ENCODE measurements at places on chromosomes 12 and 14.

- no peak for DNase-seq
Observed at GRCh38 chr14:39984323-39984722, 552.1 kb upstream of the FBXO33 start.

DNA sequence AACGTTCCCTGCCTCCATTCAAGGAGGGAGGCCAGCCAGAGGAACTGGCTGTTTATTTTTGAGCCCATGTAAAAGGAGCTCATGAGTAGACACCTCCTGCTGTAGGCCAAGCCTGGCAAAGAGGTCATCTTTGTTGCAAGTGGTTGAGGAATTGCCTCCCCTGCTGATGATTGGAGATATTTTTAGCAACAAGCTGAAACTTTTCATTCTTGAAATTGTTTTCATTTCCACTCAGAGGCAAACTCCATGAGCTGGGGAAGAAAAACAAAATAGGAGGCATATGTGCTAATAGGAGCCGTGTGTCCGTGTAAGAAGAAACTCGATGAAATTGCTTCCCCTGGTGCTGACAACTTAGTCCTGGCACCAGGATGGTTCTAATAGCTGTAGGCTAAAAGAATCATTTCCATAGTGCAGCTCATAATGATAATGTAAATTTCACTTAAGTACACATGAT is 440.1 kb upstream of the FAR2 start:
- DNase-seq, result no peak

DNA sequence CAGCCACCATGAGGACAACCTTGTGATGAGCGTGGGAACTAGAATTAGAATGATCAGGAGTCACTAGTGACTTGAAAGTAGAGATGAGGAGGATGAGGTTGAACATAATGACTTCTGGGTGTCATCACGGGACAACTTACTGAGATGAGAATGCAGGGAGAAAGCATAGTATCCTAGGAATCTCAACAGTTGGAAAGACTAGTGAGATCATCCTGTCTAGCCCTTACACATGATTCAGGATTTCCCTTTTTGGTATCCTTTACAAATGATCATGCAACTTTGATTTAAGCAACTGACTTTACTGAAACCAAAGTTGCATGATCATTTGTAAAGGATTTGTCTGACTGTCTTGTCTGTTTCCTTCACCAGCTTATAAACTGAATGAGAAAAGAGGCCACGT is 51.8 kb upstream of the HIF1A start:
- DNase-seq, result no peak

GRCh38 chr14:103386713-103387329 is 1.6 kb downstream of the MARK3 start:
- no peak for DNase-seq

DNA sequence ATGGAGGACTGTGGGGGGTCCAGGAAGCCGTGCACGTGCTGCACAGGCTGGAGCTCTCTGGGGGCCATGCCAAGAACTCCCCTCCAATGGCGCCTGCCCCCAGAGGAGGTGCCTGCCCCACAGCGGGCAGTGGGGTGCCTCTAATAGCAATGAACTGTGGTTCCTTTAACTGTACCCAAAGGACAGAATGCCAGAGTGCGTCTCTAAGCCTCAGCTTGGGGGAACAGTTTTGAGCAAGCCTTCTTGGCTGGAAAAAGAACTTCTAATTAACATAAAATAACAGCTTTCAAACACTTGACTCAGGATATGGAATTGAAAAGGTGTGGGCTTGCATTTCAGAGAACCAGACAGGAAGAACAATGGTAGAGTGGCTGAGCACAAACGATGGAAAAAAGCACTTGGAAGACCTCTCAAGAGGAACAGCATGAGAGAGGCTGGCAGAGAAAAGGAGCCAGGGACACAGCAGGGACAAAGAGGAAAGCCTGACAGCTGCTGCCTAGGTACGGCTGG is 195.6 kb downstream of the TTC7B start:
- DNase-seq, result no peak

- DNase-seq, result no peak
Observed at GRCh38 chr12:87793131-87793530, 236.1 kb downstream of the C12orf50 start.

DNA sequence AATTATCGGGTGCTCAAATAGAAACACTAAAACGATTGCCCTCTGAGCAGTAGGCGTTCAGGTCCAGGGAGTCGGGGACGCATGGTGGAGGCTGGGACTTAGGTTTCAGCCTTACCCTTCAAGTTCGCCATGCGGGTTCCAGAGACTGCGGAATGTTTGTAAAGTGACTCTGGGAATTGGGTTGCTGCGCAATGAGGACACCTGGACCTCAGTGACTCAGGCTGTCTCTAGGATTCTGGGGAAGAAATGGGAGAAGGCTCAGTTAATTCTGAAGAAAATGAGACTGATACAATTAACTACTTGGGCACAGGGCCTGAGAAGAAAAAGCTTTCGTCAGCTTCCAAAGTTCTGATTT is 1.1 kb downstream of the LGALS3 start:
- DNase-seq, result no peak

DNA sequence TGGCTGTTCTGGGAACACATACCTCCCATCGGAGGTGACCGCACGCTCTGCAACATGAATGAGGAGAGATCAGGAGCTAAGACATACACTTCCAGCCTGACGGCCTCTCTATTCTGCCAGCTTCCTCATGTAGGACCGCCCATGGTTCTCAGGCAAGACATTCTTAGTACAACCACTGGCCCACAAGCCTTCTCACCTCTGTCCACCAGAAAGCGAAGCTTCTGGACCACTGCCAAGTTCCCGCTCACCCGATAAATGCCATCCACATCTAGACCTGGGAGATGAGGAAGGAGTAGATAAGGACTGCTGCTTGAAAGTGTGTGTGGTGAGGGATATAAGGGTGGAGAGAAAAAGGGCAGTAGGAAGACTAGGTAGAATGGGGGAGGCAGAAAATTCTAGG is 5.2 kb downstream of the ARHGAP9 start:
- no peak for DNase-seq

DNA sequence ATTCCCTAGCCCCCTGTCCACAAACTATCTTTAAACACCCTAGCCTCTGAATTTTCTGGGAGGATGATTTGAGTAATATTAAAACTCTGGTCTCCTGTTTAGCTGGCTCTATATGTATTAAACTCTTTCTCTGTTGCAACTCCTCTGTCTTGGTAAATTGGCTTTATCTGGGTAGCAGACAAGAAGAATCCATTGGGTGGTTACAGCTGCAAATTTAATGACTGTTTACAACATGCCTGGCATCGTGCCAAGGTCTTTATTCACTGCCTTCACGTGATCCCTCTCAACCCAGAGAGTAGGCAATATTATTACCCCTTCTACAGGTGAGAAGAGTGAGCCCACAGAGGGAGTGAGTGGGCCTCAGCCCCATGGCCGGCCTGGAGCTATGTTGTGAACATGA is 77.8 kb upstream of the MYL2 start:
- DNase-seq, result no peak

DNA sequence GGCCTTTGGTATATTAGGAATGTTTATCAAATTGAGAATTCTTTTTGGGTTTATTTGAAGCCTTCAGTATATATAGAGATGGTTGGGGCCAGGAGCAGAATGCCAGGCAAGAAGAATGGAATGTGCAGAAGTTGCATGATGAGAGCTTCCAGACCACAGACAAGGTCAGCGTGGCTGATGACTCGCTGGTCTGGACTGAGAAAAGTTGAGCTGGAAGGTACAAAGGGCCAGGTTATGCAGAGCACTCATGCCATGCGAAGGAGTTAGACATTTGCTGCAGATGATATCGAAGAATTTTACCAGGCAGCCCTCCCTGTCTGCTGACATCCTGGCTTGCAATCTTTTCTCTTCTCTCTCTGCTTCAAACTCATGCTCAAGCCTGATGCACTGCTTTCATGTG is 196.2 kb upstream of the ARHGAP5 start:
- no peak for DNase-seq

DNA sequence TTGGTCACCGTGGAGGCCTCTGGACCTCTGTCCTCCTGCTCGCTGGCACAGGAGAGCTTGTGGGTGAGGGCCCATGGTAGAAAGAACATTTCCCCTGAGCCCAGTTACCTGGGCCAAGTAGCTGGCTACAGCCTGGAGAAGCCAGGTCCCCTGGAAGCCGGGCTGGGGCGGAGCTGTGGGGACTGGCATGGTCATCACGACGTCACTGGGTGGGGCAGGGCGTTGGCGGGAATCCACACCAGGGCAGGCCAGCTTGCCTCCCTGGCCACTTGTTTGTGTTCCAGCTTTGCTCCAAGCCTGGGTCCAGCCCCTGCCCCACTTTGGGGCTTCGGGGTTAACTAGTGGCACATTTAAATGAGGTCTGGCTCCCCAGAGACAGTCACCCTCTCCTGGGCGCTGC is 35.0 kb upstream of the SLC24A4 start:
- no peak for DNase-seq

DNA sequence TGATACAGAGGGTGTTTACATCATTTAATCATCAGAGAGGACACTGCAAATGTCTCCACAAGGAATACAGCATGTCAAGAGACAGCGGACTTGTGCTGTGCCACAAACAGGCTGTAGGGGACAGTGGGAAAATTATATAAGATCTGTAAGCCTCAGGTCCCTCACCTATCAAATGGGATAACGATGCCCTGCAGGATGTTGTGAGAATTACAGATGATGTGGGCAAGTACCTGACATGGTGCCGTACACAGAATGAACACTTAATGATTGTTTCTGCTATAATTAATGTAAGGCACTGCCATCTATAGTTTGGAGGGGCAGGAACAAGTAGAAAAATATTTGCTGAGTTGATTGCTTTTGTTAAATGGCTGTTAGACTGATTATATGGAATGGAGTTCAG is 81.9 kb upstream of the GTF2A1 start:
- DNase-seq, result no peak

- DNase-seq, result no peak
Observed at GRCh38 chr14:104221636-104222369, 83.4 kb downstream of the KIF26A start.

- DNase-seq, result no peak
Observed at GRCh38 chr14:105412771-105413543, 6.7 kb upstream of the MTA1 start.
